ENCODE measurements at places on chromosomes 1 and 21. TPM values are rescaled to one million over a fixed set of nuclear protein-coding genes. Genes with fewer than 3 reads are reported as not detected.

Gene TAS1R1
- not detected for total RNA-seq

Gene HAO2
- total RNA-seq, result not detected

GRCh38 chr21:46661211-46661625 is 25.7 kb downstream of the PRMT2 start:
- peak; percentile 79 for DNase-seq
- H3K4me1 ChIP-seq, result no peaks in the 10 kb centered on the region
- H3K36me3 ChIP-seq, result peaks cover 32% of the 10 kb centered on the region
- H3K4me3 ChIP-seq, result peak overlapping the region; percentile 30
- peak overlapping the region; percentile 24 for H3K27ac ChIP-seq
- no peaks in the 10 kb centered on the region for H3K27me3 ChIP-seq

DNA sequence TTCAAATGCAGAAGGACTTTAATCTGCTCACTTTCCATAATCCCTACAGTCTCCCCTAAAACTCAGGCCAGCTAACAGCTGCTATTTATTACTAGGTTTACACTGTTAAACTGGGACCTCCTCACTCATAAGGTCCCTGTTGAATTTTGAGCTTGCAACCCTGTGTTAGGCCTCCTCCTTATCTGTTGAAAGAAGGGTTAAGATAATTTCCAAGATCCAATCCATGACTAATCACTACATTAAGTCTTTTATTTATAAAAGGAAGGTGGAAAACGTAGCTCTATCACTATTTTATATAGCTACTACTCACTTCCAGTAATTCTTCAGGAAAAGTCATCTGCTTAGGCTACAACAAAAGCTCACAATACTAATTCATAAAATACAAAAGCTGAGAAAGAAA is 79.5 kb downstream of the EVI5 start:
- H3K27me3 ChIP-seq, result no peaks in the 10 kb centered on the region
- no peaks in the 10 kb centered on the region for H3K36me3 ChIP-seq
- no peak overlapping the region for H3K27ac ChIP-seq

DNA sequence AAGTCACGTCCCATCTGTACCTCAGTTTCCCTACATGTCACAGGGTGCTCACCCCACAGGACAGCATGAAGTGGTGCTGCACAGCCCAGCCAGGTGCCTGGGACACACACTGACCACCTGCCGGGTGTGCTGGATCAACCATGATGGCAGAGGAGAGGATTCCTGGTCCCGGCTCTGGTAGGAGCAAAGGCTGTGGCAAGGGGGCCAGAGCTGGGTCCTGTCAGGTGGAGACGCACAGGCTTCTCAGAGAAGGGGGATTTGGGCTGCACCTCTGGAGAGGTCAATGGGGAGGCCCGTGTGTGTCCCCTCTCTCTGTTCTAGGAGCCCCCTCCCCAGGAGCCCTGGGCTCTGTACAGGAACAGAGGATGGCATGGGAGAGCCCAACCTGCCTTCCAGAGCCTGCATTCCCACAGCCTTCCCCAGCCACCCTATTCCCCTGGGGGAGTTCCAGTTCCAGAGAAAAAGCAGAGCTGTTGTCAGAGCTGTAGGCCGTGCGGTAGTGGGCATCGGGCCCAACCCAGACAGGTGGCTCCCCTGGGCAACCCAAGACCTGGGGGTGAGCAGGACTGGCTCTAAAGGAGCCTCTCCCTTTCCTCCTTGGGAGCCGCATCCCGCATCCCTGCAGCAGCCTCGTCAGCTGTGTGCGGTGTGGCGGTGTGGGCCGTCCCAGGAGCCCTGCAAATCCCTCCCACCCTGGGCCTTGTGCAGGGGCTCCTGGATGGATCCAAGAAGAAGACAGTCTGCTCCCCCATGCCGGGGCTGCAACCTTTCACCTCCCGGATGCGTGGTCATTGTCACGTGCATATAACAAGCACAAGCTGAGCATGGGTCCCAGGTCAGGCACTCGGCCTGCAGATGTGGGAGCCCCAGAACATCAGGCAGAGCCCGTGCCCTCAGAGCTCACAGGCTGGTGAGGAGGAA is 2.9 kb upstream of the TFF3 start:
- no peak overlapping the region for H3K4me3 ChIP-seq
- peaks cover 18% of the 10 kb centered on the region for H3K4me1 ChIP-seq
- H3K27me3 ChIP-seq, result no peaks in the 10 kb centered on the region
- H3K36me3 ChIP-seq, result no peaks in the 10 kb centered on the region

DNA sequence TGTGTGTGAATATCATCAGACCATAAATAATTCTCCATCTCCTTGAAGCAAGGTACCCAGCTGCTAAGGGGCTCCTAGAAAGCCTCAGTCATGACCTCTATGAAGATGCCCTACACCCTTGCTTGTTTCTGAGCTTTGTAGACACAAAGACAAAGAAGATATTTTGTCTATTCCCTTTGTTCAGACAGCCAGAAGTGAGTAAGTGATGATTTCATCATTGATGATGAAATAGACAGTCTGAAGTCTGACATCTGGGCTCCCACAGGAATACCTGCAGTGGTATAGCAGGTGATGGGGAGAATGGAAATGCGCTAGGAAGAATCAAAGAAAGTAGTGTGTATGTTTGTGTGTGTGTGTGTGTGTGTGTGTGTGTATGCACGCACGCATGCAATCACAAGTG is 82.2 kb upstream of the DPT start:
- no peaks in the 10 kb centered on the region for H3K4me1 ChIP-seq
- H3K4me3 ChIP-seq, result no peak overlapping the region
- no peaks in the 10 kb centered on the region for H3K27me3 ChIP-seq
- no peak overlapping the region for H3K27ac ChIP-seq

DNA sequence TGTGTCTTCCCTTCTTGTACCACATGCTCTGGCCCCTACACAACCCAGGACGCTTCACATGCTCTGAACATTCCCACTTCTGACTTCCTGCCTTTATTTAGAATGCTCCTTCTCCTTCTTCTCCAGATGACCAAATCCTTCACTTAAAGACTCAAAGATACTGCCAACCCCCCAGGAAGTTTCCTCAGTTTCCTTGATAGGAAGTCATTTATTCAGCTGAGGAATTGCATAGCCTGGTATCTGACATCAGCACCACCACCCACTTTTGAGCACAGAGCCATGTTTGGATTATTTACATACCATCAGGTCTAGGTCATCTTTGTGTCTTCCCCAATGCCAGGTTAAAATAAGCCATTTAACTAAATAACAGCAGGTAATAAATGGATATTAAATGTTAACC is 42.4 kb downstream of the GFI1 start:
- H3K27me3 ChIP-seq, result no peaks in the 10 kb centered on the region
- H3K4me3 ChIP-seq, result no peak overlapping the region
- H3K27ac ChIP-seq, result no peak overlapping the region
- DNase-seq, result no peak

DNA sequence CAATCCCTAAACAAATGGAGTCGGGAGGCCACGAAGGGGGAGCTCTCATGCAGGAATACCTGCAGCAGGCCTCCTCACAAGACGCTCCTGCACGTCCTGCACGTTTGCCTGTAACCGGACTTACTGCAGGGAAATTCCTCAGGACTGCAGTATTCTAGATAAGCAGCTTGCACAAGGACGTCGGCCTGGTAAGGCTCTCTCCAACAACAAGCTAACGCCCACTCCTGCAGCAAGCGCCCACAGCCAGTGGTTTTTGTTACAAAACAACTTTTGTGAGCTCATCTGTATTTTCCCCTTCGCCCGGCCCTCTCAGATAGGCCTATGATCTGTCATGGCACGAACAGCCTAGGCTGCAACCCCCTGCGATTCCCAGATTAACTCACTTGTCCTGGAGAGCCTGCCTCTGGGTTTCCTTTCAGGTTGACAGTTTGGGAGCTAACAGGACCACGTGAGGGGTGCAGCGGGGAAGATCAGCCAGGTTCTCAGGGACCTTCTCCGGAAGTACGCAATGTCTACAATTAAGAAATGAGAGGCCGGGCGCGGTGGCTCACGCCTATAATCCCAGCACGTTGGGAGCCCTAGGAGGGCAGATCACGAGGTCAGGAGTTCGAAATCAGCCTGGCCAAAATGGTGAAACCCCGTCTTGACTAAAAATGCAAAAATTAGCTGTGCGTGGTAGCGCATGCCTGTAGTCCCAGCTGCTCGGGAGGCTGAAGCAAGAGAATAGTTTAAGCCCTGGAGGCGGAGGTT is 921 bp upstream of the MIB2 start:
- peak overlapping the region; percentile 77 for H3K4me3 ChIP-seq
- no peaks in the 10 kb centered on the region for H3K27me3 ChIP-seq
- peaks cover 31% of the 10 kb centered on the region for H3K4me1 ChIP-seq
- H3K27ac ChIP-seq, result peak overlapping the region; percentile 97

- DNase-seq, result peak; percentile 1
- no peaks in the 10 kb centered on the region for H3K27me3 ChIP-seq
- H3K27ac ChIP-seq, result no peak overlapping the region
- no peak overlapping the region for H3K4me3 ChIP-seq
- H3K36me3 ChIP-seq, result no peaks in the 10 kb centered on the region
- no peaks in the 10 kb centered on the region for H3K4me1 ChIP-seq
Observed at GRCh38 chr1:29563092-29563491, 326.8 kb downstream of the PTPRU start.

DNA sequence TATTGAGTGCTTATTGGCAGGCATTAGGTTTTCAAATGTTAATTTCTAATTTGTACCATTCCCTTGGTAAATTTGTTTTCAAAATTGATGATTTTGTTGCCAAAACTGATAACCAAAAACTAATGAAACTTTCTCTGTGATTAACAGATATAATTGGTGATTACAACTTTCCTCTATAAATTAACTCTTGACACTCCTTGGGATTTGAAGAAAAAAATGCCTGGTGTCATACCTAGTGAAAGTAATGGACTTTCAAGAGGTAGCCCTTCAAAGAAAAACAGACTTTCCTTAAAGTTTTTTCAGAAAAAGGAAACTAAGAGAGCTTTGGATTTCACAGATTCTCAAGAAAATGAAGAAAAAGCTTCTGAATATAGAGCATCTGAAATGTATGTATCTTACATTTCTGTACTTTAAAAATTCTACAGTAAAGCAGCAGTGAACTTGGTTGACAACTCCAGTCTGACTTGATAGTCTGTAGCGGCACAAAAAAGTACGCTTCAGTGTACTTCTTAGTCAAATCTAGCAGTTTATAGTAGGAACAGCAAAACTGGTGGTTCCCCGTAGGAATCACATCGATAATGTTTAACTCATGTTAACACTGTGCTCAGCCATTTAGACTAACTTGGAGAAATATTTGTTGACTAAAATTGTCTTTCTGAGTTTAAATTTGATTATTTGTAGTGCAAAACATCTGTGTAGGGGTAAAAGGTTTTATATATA is 3.0 kb downstream of the USP1 start:
- no peak overlapping the region for H3K27ac ChIP-seq
- H3K27me3 ChIP-seq, result no peaks in the 10 kb centered on the region
- H3K4me3 ChIP-seq, result no peak overlapping the region
- peaks cover 23% of the 10 kb centered on the region for H3K4me1 ChIP-seq
- no peak for DNase-seq

GRCh38 chr21:21057349-21058062 is 59.3 kb downstream of the NCAM2 start:
- H3K36me3 ChIP-seq, result no peaks in the 10 kb centered on the region
- no peak for DNase-seq
- H3K4me3 ChIP-seq, result no peak overlapping the region
- no peaks in the 10 kb centered on the region for H3K27me3 ChIP-seq
- H3K27ac ChIP-seq, result no peak overlapping the region

- no peak for DNase-seq
- no peak overlapping the region for H3K27ac ChIP-seq
- no peaks in the 10 kb centered on the region for H3K4me1 ChIP-seq
- no peaks in the 10 kb centered on the region for H3K27me3 ChIP-seq
- no peak overlapping the region for H3K4me3 ChIP-seq
- no peaks in the 10 kb centered on the region for H3K36me3 ChIP-seq
Observed at GRCh38 chr1:199322278-199322677, 683.4 kb downstream of the PTPRC start.

DNA sequence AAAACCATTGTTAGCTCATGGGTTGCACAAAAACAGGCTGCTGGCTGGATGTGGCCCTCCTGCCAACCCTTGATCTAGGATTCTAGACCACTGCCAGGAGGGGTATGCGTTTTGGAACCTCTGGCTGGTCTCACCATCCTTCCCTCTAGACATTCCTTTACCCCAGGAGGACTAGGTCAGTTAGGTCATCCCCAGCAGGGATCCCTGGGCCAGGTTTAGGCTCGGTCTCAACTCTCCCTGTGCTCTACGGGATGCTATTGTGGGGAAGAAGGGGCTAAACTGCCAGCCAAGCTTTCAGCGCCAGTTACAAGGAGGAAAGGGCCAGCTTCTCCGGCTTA is 22.7 kb downstream of the SLC2A1 start:
- no peaks in the 10 kb centered on the region for H3K36me3 ChIP-seq
- H3K4me1 ChIP-seq, result peaks cover 75% of the 10 kb centered on the region
- no peaks in the 10 kb centered on the region for H3K27me3 ChIP-seq
- peak; percentile 33 for DNase-seq

- no peaks in the 10 kb centered on the region for H3K4me1 ChIP-seq
- H3K36me3 ChIP-seq, result no peaks in the 10 kb centered on the region
- no peak overlapping the region for H3K27ac ChIP-seq
- H3K4me3 ChIP-seq, result no peak overlapping the region
- no peak for DNase-seq
Observed at GRCh38 chr1:61436016-61436415, 288.9 kb downstream of the TM2D1 start.

DNA sequence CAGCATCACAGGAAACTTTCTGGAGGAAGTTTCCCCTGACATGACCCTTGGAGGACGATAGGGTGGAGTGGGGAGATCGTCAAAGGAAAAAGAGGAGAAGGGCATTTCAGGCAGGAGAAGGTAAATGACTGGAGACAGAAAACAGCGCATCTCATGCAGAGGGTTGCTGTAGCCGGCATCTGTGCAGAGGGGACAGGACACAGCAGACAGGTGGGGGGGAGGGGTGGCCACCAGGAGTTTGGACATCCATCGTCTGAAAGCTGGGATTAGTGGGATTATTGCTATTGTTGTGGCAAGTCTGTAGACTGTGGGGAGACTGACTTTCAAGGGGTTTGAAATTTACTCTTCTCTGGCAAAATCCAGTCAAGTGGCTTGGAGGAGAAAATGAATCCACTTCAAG is 463.9 kb downstream of the OMA1 start:
- H3K27ac ChIP-seq, result no peak overlapping the region
- no peak overlapping the region for H3K4me3 ChIP-seq
- H3K27me3 ChIP-seq, result no peaks in the 10 kb centered on the region
- DNase-seq, result no peak
- H3K4me1 ChIP-seq, result no peaks in the 10 kb centered on the region

DNA sequence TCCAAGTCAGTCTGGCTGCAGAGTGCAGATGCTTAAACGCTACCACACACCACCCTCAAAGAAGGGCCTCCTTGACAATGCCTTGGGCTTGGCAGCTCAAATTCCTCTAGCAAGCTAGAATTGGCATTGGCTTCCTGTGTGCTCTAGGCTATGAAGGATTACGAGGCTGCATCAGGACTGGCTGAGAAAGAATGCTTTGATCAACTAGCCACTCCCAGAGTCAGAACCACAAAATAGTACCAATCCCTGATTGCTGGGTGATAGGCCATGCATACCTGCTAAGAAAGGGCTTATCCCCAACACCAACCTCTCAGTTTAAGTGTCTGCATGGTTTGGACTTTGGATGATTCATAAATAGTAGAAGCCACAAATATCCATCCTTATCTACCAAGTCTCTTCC is 504.9 kb downstream of the OMA1 start:
- H3K27me3 ChIP-seq, result no peaks in the 10 kb centered on the region
- no peaks in the 10 kb centered on the region for H3K36me3 ChIP-seq
- no peak overlapping the region for H3K4me3 ChIP-seq
- H3K4me1 ChIP-seq, result no peaks in the 10 kb centered on the region
- H3K27ac ChIP-seq, result no peak overlapping the region
- no peak for DNase-seq

GRCh38 chr1:227191607-227192006 is 126.7 kb downstream of the CDC42BPA start:
- DNase-seq, result no peak
- no peaks in the 10 kb centered on the region for H3K27me3 ChIP-seq
- no peak overlapping the region for H3K4me3 ChIP-seq
- no peaks in the 10 kb centered on the region for H3K4me1 ChIP-seq

- H3K4me3 ChIP-seq, result no peak overlapping the region
- no peaks in the 10 kb centered on the region for H3K27me3 ChIP-seq
Observed at GRCh38 chr1:203103829-203104495, 18.1 kb upstream of the MYOG start.
